Vagina (tissue), 2 donors: ENCODE measurements at places on chromosomes 4 and X. TPM values are rescaled to one million over a fixed set of nuclear protein-coding genes. Genes with fewer than 3 reads are reported as not detected.

DNA sequence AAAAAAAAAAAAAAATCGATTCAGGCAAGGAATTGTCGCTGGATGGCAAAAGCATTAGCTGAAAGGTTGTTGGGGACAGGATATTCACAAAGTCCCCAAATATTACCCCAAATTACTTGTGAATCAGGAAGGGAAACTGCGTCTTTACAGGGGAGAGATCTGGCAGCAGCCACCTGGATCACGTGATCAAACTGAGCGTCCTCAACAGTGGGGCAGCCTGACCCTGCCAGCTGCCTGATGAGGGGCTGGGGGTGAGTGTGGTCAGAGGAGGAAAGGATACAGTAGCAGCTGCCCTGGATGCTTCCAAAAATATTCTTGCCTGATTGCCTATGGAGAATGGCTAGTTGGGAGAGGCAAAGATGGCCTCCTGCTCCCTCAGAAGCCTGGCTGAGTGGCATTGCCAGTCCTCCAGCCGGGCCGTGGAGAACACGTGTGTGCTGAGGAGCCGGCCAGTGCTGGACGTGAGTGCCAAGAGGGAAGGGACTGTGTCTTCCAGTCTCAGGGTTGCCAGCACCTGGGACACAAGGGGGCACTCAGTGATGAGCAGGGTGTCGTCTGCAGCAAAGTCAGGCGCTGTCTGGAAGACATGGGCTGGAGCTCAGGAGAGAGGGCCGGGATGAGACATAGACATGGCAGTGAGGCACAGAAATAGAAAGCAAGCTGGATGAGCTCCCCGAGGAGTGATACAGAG, 3.0 kb upstream of the LAGE3 start:
- no peak for DNase-seq

GRCh38 chr4:137363496-137363895, 168.8 kb downstream of the PCDH18 start:
- no peak for DNase-seq

DNA sequence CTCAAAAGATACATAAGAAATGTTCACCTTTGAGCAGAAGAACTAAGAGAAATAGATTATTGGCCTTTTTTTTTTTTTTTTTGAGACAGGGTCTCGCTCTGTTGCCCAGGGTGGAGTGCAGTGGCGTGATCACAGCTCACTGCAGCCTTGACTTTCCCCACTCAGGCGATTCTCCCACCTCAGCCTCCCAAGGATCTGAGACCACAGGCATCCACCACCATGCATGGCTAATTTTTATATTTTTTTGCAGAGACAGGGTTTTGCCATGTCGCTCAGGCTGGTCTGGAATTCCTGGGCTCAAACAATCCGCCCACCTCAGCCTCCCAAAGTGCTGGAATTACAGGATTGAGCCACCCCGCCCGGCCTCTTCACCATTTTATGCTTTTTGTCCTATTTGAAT, 2.9 kb upstream of the TLR6 start:
- no peak for DNase-seq

- DNase-seq, result no peak
These were observed 478.9 kb downstream of the KCNIP4 start for GRCh38 chr4:21469438-21470300.

The PDZD4 gene
- 10.3 TPM for total RNA-seq
